ENCODE measurements at places on chromosomes 4 and X. TPM values are rescaled to one million over a fixed set of nuclear protein-coding genes. Genes with fewer than 3 reads are reported as not detected.

Gene TRO
- total RNA-seq: 13.4 TPM

Gene GRPR
- total RNA-seq: 0.92 TPM

Gene P2RY4
- total RNA-seq: not detected

Gene SAGE1
- 20.4 TPM for total RNA-seq
